ENCODE measurements at places on chromosomes 6 and 20. TPM values are rescaled to one million over a fixed set of nuclear protein-coding genes. Genes with fewer than 3 reads are reported as not detected.

The KHDRBS2 gene
- total RNA-seq: not detected

The VIP gene
- not detected for total RNA-seq

The SLC22A7 gene
- total RNA-seq: not detected

The WFDC2 gene
- not detected for total RNA-seq

The SLC17A3 gene
- 0.66 TPM for total RNA-seq

The SLC35F1 gene
- total RNA-seq: not detected

The SULF2 gene
- 0.66 TPM for total RNA-seq

The DNPH1 gene
- total RNA-seq: 65.8 TPM

The CST5 gene
- total RNA-seq: not detected

The MOG gene
- not detected for total RNA-seq

The LTB gene
- total RNA-seq: 270 TPM

The MYBL2 gene
- total RNA-seq: 95.1 TPM

The ESR1 gene
- 0.34 TPM for total RNA-seq

The PI16 gene
- total RNA-seq: not detected

- no peak for DNase-seq
- H3K27me3 ChIP-seq: peaks cover 18% of the 10 kb centered on the region
- no peak overlapping the region for H3K4me3 ChIP-seq
- no peaks in the 10 kb centered on the region for H3K4me1 ChIP-seq
- no peak overlapping the region for H3K27ac ChIP-seq
Measured at GRCh38 chr20:10662661-10663458, 10.9 kb downstream of the JAG1 start.

GRCh38 chr6:80553071-80553740 is 446.7 kb downstream of the BCKDHB start:
- H3K4me1 ChIP-seq: peaks cover under 1% of the 10 kb centered on the region
- H3K27me3 ChIP-seq: peaks cover 7% of the 10 kb centered on the region
- no peak overlapping the region for H3K27ac ChIP-seq

DNA sequence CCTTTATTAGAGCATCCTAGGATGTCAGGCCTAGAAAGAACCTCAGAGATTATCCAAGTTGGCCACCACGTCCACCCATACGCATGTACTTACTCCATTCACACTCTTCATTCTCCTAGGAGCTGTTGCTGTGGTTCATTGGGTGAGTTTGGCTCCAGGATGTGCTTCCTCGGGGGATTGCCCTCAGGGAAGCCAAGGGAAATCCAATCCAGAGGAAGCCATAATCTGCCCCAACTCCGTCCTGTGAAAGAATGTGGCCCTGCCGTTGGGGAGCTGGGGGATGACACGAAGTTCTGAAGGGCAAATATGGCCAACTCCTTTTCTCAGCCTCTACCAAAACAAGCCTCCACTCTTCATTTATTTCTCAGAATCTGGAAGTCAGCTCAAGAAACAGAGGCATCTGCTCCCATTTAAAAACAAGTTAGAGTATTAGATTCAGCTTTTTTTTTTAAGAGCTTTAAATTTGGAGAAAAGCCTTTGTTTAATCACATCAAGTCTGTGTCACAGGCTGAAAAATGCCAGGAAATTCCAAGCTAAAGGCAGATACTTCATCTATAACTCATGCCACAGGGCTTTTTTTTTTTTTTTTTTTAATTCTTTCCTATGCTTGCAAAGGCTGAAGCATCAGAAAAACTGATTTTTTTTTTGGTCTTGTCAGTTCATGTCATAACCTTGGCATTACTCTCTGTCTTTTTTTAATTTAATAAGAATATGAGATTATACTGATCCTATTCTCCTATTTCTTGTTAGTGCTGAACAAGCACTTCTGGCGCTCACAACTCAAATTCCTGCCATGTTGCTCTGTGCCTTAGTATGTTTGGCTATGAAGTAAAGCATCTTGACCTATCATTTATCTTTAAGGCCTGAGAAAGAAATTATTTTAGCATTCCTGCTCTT is 480.9 kb upstream of the MARCKS start:
- no peaks in the 10 kb centered on the region for H3K36me3 ChIP-seq
- H3K27ac ChIP-seq: no peak overlapping the region
- no peak overlapping the region for H3K4me3 ChIP-seq
- DNase-seq: no peak

DNA sequence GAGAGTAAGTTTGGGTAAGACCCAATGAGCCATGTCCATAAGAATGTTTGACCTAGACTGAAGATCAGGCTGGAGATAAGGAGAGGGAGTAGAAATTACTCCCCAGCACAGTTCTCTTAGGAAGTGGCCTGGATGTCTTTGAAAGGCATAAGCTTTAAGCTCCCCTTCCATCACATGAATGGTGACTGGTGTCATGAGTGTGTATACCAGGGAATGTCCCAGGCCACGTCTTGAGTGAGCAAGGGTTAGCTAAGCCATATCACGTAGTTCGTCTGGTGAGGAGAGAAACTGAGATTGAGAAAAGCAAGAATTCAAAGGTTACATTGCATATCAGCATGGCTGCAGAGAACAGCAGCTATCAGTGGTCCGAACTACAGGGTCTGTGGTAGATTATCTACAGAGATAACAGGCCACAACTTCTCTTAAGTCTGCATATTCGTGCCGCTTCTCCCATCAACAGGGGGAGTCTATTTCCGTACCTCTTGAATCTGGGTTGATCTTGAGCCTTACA is 60.1 kb upstream of the BMP2 start:
- H3K4me1 ChIP-seq: no peaks in the 10 kb centered on the region
- H3K27ac ChIP-seq: no peak overlapping the region
- no peak overlapping the region for H3K4me3 ChIP-seq
- no peak for DNase-seq

GRCh38 chr20:5714261-5715041 is 35.8 kb upstream of the SHLD1 start:
- peaks cover 2% of the 10 kb centered on the region for H3K27me3 ChIP-seq
- DNase-seq: peak; percentile 53
- H3K27ac ChIP-seq: peak overlapping the region; percentile 75
- H3K4me1 ChIP-seq: peaks cover 16% of the 10 kb centered on the region
- H3K36me3 ChIP-seq: no peaks in the 10 kb centered on the region
- no peak overlapping the region for H3K4me3 ChIP-seq

- H3K27me3 ChIP-seq: no peaks in the 10 kb centered on the region
- H3K4me3 ChIP-seq: no peak overlapping the region
- no peak for DNase-seq
- no peak overlapping the region for H3K27ac ChIP-seq
- H3K36me3 ChIP-seq: no peaks in the 10 kb centered on the region
Measured at GRCh38 chr6:10163203-10163962, 251.5 kb downstream of the TFAP2A start.

DNA sequence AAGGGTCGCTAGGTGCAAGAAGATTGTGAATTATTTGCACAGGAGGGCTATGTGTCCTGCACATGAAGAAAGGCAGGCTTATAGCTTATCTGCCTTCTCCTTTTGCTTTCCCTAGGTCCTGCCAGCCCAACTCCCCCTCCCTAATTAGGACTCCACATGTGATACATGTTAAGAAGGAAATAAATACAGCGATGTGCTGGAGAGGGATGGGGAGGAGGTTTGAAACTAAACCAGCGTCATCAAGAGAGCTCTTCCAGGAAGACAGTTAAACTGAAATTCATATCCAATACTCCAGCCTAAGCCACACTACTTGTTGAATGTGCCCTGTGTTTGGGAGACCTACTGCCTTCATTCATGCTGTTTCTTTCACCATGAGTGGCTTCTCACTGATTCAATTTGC is 34.9 kb upstream of the UTRN start:
- H3K4me3 ChIP-seq: no peak overlapping the region
- peaks cover 26% of the 10 kb centered on the region for H3K4me1 ChIP-seq
- peaks cover 6% of the 10 kb centered on the region for H3K27me3 ChIP-seq
- no peak for DNase-seq

- peaks cover 21% of the 10 kb centered on the region for H3K4me1 ChIP-seq
- no peak overlapping the region for H3K4me3 ChIP-seq
Measured at GRCh38 chr20:5526516-5526915, 209.8 kb upstream of the PROKR2 start.

- peaks cover 10% of the 10 kb centered on the region for H3K4me1 ChIP-seq
- no peak overlapping the region for H3K27ac ChIP-seq
- H3K4me3 ChIP-seq: no peak overlapping the region
Measured at GRCh38 chr6:109331081-109331480, 51.2 kb downstream of the CD164 start.

- no peaks in the 10 kb centered on the region for H3K4me1 ChIP-seq
- H3K27me3 ChIP-seq: peaks cover 56% of the 10 kb centered on the region
- H3K36me3 ChIP-seq: no peaks in the 10 kb centered on the region
- no peak overlapping the region for H3K4me3 ChIP-seq
- no peak for DNase-seq
- H3K27ac ChIP-seq: no peak overlapping the region
Measured at GRCh38 chr6:31308845-31309175, 36.9 kb upstream of the HLA-C start.

DNA sequence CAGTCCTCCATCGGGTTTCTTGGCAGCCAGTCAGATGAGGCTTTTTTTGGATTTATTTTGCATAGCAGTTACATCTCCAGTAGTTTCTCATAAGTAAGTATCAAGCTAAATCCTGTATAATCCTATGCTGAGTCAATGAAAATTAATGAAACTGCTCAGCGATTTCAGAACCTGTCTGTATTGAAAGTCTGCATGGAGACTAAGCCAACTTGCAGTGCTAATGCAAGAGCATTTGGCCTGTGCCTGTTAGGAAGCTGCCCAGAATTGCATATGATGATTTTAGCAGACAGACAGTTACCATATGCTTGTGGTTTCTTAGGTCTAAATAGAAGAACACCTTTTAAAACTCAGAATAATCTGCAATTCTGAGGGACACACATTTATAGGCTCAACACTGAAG is 25.2 kb upstream of the LRRN4 start:
- H3K27me3 ChIP-seq: peaks cover 6% of the 10 kb centered on the region
- no peaks in the 10 kb centered on the region for H3K36me3 ChIP-seq
- H3K4me3 ChIP-seq: no peak overlapping the region

- H3K36me3 ChIP-seq: no peaks in the 10 kb centered on the region
- H3K27ac ChIP-seq: no peak overlapping the region
- no peak for DNase-seq
- H3K4me3 ChIP-seq: no peak overlapping the region
Measured at GRCh38 chr6:105057160-105057559, 100.3 kb downstream of the LIN28B start.

DNA sequence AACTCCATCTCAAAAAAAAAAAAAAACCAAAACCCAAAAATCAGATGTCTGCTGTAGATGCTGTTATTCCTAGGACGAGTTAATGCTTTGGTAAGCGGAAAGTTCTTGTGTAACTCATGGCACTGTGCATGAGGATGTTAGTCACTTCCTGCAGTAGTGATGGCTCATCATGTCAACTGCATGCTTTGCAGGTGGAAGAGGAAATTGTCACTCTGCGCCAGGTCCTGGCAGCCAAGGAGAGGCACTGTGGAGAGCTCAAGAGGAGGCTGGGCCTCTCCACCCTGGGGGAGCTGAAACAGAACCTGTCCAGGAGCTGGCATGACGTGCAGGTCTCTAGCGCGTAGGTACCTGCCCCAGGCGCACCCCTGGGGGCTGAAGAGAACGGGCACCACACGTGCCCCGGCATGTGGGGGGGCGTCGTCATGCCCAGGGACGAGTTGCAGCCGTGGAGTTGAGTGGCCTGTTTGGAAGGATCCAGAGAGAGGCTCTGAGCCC is 8.5 kb downstream of the TPD52L2 start:
- peaks cover 8% of the 10 kb centered on the region for H3K4me1 ChIP-seq
- H3K36me3 ChIP-seq: peaks cover 30% of the 10 kb centered on the region
- no peaks in the 10 kb centered on the region for H3K27me3 ChIP-seq
- peak overlapping the region; percentile 40 for H3K4me3 ChIP-seq

DNA sequence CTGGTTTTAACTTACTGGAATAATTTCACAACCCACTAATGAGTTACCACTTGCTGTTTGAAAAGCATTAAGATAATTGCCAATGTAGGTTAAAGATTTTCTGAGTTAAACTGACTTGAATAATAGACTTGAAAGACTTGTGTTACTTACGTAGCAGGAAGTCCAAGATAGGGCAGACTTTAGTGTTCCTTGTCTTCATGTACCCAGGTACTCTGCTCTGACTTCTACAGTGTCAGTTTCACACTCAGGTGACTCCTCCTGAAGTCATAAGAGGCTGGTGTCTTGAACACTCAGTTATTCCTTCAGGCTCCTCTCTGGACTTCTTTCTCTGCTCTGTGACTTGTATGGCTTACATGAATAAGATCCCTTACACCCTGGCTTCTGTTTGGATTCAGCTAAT is 76.3 kb upstream of the SGK1 start:
- no peak for DNase-seq
- no peak overlapping the region for H3K4me3 ChIP-seq
- H3K27me3 ChIP-seq: no peaks in the 10 kb centered on the region

- no peak for DNase-seq
- H3K27ac ChIP-seq: no peak overlapping the region
- no peak overlapping the region for H3K4me3 ChIP-seq
- peaks cover 8% of the 10 kb centered on the region for H3K4me1 ChIP-seq
- H3K36me3 ChIP-seq: no peaks in the 10 kb centered on the region
Measured at GRCh38 chr6:44657206-44657819, 269.8 kb downstream of the CDC5L start.

DNA sequence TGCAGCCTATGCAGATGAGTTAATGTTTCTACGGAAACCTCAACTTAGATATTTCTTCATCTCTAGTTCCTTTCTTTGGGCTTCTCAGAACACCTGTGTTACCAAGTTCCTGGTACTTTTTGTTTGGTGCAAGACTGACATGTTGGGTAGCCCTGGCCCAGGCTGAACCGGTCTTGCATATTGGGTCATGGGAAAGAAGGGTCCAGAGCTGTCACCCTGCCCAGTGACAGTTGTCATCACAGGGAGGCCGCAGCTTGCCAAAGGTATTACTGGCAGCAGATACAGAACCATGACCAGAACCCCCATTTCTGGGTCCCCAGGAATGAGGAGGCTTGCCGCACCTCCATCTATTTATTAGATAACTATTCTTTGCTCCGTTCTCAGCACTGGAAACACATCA is 40.2 kb downstream of the PDYN start:
- no peaks in the 10 kb centered on the region for H3K36me3 ChIP-seq
- no peak for DNase-seq
- peaks cover 21% of the 10 kb centered on the region for H3K27me3 ChIP-seq
- no peaks in the 10 kb centered on the region for H3K4me1 ChIP-seq

- H3K4me1 ChIP-seq: no peaks in the 10 kb centered on the region
- no peak for DNase-seq
- H3K36me3 ChIP-seq: no peaks in the 10 kb centered on the region
- H3K27me3 ChIP-seq: no peaks in the 10 kb centered on the region
- no peak overlapping the region for H3K4me3 ChIP-seq
- H3K27ac ChIP-seq: no peak overlapping the region
Measured at GRCh38 chr6:84017709-84018452, 15.7 kb upstream of the MRAP2 start.

GRCh38 chr6:85107701-85108100 is 342.2 kb upstream of the NT5E start:
- no peak for DNase-seq
- H3K27me3 ChIP-seq: no peaks in the 10 kb centered on the region
- no peaks in the 10 kb centered on the region for H3K4me1 ChIP-seq
- H3K36me3 ChIP-seq: no peaks in the 10 kb centered on the region
- no peak overlapping the region for H3K27ac ChIP-seq
- H3K4me3 ChIP-seq: no peak overlapping the region

GRCh38 chr6:7590918-7591302 is 912 bp downstream of the SNRNP48 start:
- no peak for DNase-seq
- H3K36me3 ChIP-seq: peaks cover 15% of the 10 kb centered on the region
- H3K4me1 ChIP-seq: peaks cover 40% of the 10 kb centered on the region
- no peak overlapping the region for H3K27ac ChIP-seq

- H3K36me3 ChIP-seq: no peaks in the 10 kb centered on the region
- no peaks in the 10 kb centered on the region for H3K4me1 ChIP-seq
- no peak for DNase-seq
- H3K27me3 ChIP-seq: no peaks in the 10 kb centered on the region
- no peak overlapping the region for H3K27ac ChIP-seq
Measured at GRCh38 chr6:20866935-20867703, 332.9 kb downstream of the CDKAL1 start.

- peaks cover 2% of the 10 kb centered on the region for H3K36me3 ChIP-seq
- no peak overlapping the region for H3K27ac ChIP-seq
- H3K4me3 ChIP-seq: no peak overlapping the region
- H3K27me3 ChIP-seq: peaks cover 14% of the 10 kb centered on the region
- no peak for DNase-seq
Measured at GRCh38 chr20:43766385-43766784, 39.6 kb upstream of the GTSF1L start.
